Common myeloid progenitor, CD34-positive (primary cell): ENCODE measurements at places on chromosomes 13 and 19.

- H3K36me3 ChIP-seq = no peaks in the 10 kb centered on the region
- no peak overlapping the region for H3K27ac ChIP-seq
- DNase-seq = no peak
- peaks cover 7% of the 10 kb centered on the region for H3K4me1 ChIP-seq
- no peaks in the 10 kb centered on the region for H3K27me3 ChIP-seq
Measured at GRCh38 chr13:76759877-76760276, 126.3 kb downstream of the KCTD12 start.

GRCh38 chr13:78325585-78325984 is 277.8 kb downstream of the POU4F1 start:
- H3K4me1 ChIP-seq = no peaks in the 10 kb centered on the region
- H3K27me3 ChIP-seq = no peaks in the 10 kb centered on the region
- no peak for DNase-seq

DNA sequence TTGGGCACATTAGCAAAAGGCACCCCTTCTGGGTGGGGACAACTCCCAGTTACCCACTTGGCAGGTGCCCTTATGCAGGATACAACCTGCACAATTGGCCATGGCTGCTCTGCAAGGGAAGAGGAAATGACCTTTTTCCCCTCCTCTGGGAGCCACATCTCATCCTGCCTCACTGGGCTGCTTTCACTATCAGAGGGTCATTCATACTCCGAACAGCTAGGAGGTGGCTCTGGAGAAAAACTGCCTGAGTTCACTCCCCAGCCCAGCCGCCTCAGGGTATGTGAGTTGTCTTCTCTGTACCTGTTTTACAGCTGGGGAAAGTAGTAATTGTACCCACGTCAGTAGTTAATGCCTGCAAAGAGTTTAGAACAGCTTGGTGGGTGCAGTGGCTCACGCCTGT is 7.1 kb upstream of the ACTN4 start:
- no peaks in the 10 kb centered on the region for H3K27me3 ChIP-seq
- H3K4me1 ChIP-seq = peaks cover 15% of the 10 kb centered on the region
- peaks cover 10% of the 10 kb centered on the region for H3K36me3 ChIP-seq
- H3K4me3 ChIP-seq = no peak overlapping the region
- no peak for DNase-seq

- no peaks in the 10 kb centered on the region for H3K36me3 ChIP-seq
- no peaks in the 10 kb centered on the region for H3K27me3 ChIP-seq
- no peak overlapping the region for H3K27ac ChIP-seq
Measured at GRCh38 chr13:108993346-108993745, 363.9 kb downstream of the MYO16 start.

GRCh38 chr19:5904352-5905113 is at the start of gene VMAC:
TSS of gene VMAC (plus strand) at chr19:5904872. CDS start at chr19:5904891, 19 bp downstream.
- DNase-seq = peak; percentile 100
- H3K27me3 ChIP-seq = no peaks in the 10 kb centered on the region
- peaks cover 25% of the 10 kb centered on the region for H3K4me1 ChIP-seq
- H3K36me3 ChIP-seq = peaks cover 12% of the 10 kb centered on the region

- no peak for DNase-seq
- H3K27me3 ChIP-seq = no peaks in the 10 kb centered on the region
- H3K4me3 ChIP-seq = no peak overlapping the region
- H3K4me1 ChIP-seq = no peaks in the 10 kb centered on the region
Measured at GRCh38 chr13:83622422-83622784, 259.9 kb downstream of the SLITRK1 start.

DNA sequence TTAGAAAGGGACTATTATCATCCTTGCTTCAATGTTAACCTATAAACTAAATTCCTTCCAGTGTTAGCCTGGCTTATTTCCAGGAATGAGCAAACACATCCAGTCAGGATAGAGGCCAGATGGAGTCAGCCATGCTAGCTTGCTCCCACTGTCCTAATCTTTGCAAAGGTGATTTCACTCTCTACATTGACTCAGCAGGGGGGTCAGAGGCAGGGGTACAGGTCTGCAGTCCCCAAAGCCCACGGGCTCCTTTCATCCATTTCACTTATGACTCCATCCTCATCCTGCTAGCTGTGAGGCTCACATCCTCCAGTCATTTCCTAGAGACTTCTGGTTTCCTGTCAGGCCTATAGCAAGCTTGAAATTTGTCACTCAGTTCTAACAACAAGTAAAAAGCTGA is 63.4 kb upstream of the CEACAM8 start:
- no peaks in the 10 kb centered on the region for H3K27me3 ChIP-seq
- H3K27ac ChIP-seq = peak overlapping the region; percentile 47
- H3K4me1 ChIP-seq = no peaks in the 10 kb centered on the region
- peak; percentile 11 for DNase-seq

GRCh38 chr19:30648866-30649862 is 277.0 kb downstream of the ZNF536 start:
- no peak overlapping the region for H3K4me3 ChIP-seq
- peaks cover 8% of the 10 kb centered on the region for H3K27me3 ChIP-seq
- no peaks in the 10 kb centered on the region for H3K4me1 ChIP-seq

- no peaks in the 10 kb centered on the region for H3K27me3 ChIP-seq
- H3K36me3 ChIP-seq = no peaks in the 10 kb centered on the region
- H3K4me1 ChIP-seq = peaks cover 10% of the 10 kb centered on the region
- H3K4me3 ChIP-seq = no peak overlapping the region
- no peak overlapping the region for H3K27ac ChIP-seq
- DNase-seq = no peak
Measured at GRCh38 chr13:76764429-76764828, 121.8 kb downstream of the KCTD12 start.

- H3K27me3 ChIP-seq = no peaks in the 10 kb centered on the region
- H3K4me1 ChIP-seq = peaks cover 3% of the 10 kb centered on the region
- no peaks in the 10 kb centered on the region for H3K36me3 ChIP-seq
- no peak for DNase-seq
- no peak overlapping the region for H3K27ac ChIP-seq
Measured at GRCh38 chr19:42461700-42462324, 19.1 kb upstream of the CXCL17 start.

GRCh38 chr19:14402332-14403144 is 16.6 kb downstream of the DDX39A start:
- DNase-seq = no peak
- no peak overlapping the region for H3K4me3 ChIP-seq
- peaks cover 42% of the 10 kb centered on the region for H3K36me3 ChIP-seq
- no peak overlapping the region for H3K27ac ChIP-seq
- H3K4me1 ChIP-seq = no peaks in the 10 kb centered on the region
- no peaks in the 10 kb centered on the region for H3K27me3 ChIP-seq
